ENCODE measurements at places on chromosomes 6 and 20. TPM values are rescaled to one million over a fixed set of nuclear protein-coding genes. Genes with fewer than 3 reads are reported as not detected.

GRCh38 chr20:25254571-25254970 lies 6.7 kb downstream of the PYGB start:
- ATAC-seq, result no peak

- peak; percentile 93 for ATAC-seq
These were observed 806.3 kb upstream of the GJE1 start for GRCh38 chr6:141326426-141326825.

HDGFL1 gene
- not detected for total RNA-seq

- no peak for ATAC-seq
These were observed 256.2 kb upstream of the MANEA start for GRCh38 chr6:95321126-95321525.

DNA sequence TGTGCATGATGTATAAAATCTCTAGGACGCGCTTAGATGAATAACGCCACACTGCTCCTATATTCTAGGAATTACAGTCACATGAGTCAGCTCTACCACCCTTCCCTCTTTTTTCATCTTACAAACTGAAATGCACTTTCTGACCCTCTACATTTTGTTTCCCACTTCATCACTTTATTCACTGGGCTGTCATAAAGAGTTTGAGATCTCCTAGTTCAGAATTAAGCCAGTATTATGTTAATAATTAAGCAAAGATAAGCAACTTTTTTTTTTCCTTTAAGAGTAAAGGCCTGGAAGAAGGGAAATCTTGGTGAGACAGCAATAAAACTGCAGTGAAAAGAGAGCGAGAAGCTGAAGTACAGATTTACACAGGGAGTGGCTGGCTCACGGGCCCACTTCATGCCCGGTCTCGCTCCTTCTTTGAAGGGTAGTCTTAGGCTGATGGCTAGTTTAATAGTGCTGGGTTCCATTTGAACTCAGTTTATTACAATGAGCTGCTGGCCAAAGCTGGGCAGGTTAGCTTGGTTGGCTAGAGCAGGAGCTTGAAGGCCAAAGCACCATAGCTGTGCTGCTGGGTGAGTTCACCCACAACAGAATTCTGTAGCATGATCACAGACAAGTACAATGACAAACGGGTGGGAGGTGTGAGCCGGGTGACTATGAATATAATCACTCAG lies 110.6 kb downstream of the MAP7 start:
- no peak for ATAC-seq

- no peak for ATAC-seq
These were observed 95.0 kb downstream of the TOX2 start for GRCh38 chr20:44009679-44009992.

- peak; percentile 28 for ATAC-seq
These were observed 731 bp downstream of the TUBB2B start for GRCh38 chr6:3226481-3227362.
